ENCODE measurements at places on chromosomes 11 and 22.
A peak's percentile ranks its signal among the peaks of the same experiment; 100 is the strongest.

DNA sequence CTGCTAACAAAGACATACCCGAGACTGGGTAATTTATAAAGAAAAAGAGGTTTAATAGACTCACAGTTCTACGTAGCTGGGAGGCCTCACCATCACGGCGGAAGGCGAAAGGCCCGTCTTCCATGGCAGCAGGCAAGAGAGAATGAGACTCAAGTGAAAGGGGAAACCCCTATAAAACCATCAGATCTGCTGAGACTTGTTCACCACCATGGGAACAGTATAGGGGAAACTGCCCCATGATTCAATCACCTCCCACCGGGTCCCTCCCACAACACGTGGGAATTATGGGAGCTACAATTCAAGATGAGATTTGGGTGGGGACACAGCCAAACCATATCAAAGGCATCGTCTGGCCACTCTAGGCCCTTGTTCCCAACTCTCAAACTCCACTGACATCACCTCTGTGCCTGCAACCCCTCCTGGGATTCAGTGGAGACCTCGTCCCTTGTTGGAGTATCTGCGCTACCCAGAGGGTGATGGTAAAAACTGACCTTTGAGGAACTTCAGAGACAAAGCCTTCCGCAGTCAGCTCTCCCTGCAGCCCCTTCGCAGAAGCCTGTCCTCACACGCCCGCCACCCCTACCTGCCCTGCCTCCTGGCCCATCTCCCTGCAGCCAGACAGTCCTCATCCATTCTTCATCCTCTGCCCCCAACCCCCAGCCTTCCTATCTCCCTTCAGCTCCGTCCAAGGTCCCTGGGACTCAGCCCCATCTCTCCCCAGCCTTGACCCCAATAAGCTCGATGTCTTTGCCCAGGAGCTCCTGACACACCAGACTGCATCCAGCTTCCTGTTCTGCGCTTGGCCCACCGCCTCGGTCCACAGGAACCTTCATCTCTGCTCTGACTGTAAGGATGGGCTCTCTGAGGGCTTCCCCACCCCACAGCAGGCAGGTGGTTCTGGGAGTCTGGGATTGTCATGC, 15.8 kb downstream of the CCND1 start:
- no peak for DNase-seq

DNA sequence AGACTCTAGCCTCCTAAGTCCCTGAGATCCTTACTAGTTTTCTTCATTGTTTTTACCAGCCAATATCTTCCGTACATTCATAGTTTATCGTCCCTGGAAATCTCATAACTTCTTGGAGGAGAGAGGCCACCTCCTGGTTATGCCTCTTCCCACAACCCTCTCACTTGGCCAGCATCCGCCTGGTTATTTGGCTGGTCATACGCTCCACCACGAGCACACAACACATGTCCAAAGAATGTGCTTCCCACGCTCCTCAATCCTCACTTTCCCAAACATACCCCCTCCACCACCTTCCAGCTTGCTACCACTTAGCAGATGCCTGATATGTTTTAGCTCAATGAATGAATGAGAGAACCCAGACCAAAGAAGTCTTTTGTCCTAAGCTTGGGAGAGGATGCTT, 83.5 kb upstream of the EIF3D start:
- no peak for DNase-seq

DNA sequence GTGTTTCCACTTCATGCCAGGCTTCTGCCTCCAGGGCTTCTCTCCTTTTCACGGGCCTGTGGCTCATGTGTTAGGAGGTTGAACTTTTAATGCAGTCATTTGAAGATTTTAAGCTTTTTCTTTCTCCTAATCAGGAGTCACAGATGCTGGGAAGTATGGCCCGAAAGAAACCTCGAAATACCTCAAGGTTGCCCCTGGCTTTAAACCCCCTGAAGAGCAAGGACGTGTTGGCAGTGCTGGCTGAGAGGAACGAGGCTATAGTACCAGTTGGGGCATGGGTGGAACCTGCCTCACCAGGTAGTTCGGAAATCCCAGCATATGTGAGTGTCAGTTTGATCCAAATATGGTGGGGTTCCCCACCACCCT, 571 bp downstream of the CCDC15 start:
- DNase-seq, result no peak

GRCh38 chr22:23520863-23521440, 59.1 kb downstream of the IGLL1 start:
- DNase-seq, result no peak

DNA sequence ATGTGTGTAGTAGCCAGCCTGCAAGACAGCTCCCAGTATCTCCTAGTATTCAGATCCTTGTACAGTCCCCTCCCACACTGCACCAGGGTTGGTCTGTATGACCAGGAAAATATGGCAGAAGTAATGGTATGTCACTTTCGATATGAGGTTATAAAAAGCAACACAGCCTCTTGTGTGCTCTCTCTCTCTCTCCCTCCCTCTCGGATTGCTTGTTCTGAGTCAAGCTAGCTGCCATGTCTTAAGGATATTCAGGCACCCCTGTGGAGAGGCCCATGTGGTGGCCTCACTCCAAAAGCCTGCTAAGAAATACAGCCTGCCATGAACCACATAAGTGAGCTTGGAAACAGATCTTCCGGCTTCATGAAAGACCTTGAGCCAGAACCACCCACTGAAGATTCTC, 25.4 kb downstream of the FXYD6 start:
- DNase-seq, result no peak

GRCh38 chr11:73760135-73760678, 667 bp downstream of the RAB6A start:
- DNase-seq, result no peak

- DNase-seq, result no peak
Observed at GRCh38 chr22:48710410-48710809, 1117.3 kb downstream of the BRD1 start.

DNA sequence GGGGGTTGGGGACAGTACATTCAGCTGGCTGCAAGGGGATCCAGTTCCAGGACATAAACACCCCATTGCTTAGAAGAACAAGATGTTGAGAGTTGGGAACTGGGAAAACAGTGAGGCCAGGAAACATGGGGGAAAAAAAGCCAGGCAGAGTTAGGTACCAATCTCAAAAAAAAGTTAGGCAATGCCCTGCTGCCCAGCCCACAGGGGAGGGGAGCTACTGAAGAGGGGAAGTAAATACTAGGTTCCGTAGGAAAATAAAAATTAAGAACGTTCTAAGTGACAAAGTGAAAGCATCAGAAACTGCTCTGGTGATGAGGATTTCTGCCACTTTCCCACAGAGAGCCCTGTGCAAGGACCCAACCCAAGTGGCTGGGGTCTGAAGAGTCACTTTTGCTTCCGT, 12.0 kb downstream of the SPTBN2 start:
- DNase-seq, result no peak

DNA sequence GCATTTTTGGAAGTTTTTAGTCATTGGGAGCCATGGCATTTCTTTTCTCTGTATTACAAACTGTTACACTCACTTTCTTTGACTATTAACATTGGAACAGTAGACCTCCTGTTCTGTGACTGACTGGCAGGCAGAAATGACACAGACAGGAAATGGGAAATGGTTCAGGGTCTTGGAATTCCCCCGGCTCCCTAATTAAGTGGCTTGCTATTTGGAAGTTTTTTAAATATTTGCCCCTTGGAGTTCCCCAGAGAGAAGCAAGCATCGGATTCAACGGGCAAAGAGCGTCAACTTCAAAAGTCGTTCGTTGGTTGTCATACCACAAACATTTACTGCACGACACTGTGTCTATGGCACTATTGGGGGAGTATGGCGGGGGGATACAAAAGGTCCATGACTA, 1.1 kb upstream of the BIRC2 start:
- DNase-seq, result no peak

- peak; percentile 41 for DNase-seq
Observed at GRCh38 chr11:5624489-5625279, at the start of gene TRIM34. TRIM34 (plus strand) TSS chr11:5625001; CDS start chr11:5632332, 7,331 bp downstream.

DNA sequence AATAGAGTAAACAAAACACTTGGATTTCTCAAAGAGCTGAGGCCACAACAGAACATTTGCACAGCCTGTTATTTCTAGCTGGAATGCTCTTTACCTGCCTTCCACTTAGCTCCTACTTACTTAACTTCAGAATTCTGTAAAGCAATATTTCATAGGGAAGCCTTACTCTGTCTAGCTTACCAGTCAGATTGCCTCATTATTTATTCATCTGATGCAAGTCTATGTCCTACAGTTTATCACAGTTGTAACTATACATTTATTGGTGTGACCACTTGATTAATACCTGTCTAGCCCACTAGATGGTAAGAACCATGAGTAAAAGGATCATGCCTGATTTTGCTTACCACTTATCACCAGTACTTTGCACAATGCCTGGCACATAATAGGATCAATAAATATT, 56.1 kb upstream of the ME3 start:
- no peak for DNase-seq

- no peak for DNase-seq
Observed at GRCh38 chr11:72573072-72573854, 101.0 kb downstream of the PDE2A start.

DNA sequence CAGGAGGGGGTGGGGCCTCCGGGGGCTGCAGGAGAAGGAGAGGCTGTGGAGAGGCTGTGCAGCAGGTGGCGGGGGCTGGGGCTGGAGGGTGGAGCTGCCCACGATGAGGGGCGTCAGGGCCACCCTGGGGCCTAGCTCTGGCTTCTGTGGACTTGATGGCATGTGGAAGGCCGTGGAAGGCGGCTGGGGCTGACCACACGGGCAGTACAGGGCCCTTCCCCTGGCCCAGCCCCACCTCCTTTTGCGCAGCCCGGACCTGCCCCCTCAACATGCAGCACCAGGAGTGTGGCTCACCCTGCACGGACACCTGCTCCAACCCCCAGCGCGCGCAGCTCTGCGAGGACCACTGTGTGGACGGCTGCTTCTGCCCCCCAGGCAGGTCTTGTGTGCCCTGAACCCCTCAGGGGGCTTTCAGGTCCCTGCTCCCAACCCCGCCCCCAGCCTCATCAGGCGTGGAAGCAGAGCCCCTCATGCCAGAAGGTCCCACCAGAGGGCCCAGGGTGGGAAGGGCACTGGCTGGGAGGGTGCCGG, 6.1 kb downstream of the MUC5B start:
- DNase-seq, result no peak

- DNase-seq, result no peak
Observed at GRCh38 chr11:28547321-28547741, 439.1 kb downstream of the METTL15 start.

DNA sequence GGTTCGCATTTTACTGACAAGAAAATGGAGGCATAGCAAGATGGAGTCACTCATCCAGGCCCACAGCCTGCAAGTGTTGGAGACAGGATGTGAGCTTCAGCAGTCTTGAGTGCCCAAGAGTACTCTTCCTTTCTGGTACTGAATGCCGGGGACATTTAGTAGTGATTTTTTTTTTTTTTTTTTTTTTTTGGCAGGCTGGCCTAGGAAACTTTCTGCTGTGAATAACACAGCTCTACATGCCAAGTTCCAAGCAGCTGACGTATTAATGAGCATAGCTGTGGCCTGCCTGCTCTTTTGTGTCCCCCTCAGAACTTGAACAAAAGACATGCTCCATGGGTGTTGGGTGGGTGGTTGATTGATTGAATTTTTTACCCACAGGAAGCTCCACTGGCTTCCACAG, 195.5 kb upstream of the CADM1 start:
- no peak for DNase-seq

- no peak for DNase-seq
Observed at GRCh38 chr11:16001044-16001568, 355.2 kb downstream of the SOX6 start.

DNA sequence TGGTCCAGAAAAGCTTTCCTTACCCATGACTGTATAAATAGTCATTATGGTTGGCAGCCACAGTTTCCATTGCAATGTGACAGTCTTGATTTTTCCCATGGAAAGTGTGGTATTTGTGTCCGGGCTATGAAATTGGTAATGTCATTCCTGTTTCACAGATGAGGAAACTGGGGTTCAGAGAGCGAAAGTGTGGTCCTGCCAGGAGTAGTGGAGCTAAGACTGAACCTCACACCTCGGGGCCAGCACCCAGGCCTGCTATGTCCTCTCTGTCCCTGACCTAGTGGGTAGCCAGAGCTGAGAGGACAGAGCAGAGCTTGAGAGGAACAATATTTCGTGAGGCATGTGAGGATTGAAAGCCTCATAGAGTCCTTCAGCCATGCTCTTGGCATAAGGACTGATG, 1.2 kb upstream of the YDJC start:
- DNase-seq, result no peak

- no peak for DNase-seq
Observed at GRCh38 chr11:29538339-29539036, 478.3 kb downstream of the KCNA4 start.

DNA sequence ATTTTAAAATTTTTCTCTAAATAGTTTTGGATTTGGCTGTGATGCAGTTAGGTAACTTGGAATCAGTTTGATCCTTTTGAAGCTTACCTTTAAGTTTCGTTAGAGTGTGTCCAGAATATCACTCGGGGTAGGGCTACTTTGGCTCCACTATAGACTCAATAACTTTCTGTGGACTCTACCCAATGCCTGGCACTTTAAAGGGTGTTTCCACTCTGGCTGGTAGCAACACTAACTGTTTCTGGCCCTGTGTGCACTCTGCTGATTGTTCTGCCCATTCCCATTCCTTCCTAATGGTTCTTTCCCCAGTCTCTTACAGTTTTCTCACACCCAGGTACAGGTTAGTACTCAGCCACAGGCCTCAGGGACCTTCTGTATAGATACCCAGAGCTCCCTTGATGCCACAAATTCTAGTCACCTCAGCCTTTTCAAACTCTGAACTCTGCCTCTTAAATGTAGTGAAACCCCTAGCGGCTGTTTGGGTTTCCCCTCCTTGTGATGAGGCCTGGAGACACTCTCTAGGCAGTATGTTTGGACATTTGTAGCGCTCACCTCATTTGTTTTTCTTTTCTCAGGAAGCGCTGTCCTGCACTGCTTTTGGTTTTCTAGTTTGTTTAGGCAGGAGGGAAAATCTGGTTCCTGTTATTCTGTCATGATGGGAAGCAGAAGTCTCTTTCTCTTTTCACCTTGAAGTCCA, 16.8 kb downstream of the CUL5 start:
- DNase-seq, result no peak

DNA sequence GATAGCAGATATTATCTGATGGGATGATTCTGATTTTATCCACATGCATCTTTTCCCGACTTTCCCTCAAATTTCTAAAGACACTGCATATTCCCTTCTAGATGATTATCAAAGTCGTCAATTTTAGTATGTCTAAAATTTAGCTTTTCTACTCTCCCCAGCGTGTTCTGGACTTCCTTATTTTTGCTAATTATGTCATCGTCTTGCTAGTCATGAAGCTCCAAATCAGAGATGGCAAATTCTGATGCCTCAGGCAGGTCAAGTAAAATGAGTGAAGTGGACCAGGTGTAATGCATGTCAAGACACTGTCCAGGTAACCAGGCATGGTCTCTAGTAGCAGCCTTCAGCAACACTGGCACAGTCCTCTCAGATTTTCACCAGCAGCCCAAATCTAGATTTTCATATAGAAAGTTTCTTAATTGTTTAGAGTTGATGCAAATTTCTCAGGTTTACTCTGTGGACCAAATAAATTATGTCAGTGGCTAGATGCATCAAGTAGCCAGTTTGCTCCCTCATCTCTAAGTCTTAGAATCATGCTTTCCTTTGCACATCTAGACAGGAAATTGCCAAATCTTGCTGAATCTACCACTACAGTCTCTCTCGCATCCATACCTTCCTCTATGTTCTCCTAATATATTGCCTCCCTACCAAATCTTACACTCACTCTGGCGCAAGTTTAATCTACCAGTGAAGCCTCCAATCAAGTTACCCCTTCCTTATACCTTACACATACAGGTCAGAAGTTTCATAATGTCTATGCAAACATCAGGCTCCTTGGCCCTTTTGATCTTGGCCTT, 10.6 kb downstream of the HSD17B12 start:
- DNase-seq, result no peak
